ENCODE measurements at places on chromosomes 4 and X.

- no peak for DNase-seq
Measured at GRCh38 chr4:176149680-176150355, 45.6 kb downstream of the SPATA4 start.

DNA sequence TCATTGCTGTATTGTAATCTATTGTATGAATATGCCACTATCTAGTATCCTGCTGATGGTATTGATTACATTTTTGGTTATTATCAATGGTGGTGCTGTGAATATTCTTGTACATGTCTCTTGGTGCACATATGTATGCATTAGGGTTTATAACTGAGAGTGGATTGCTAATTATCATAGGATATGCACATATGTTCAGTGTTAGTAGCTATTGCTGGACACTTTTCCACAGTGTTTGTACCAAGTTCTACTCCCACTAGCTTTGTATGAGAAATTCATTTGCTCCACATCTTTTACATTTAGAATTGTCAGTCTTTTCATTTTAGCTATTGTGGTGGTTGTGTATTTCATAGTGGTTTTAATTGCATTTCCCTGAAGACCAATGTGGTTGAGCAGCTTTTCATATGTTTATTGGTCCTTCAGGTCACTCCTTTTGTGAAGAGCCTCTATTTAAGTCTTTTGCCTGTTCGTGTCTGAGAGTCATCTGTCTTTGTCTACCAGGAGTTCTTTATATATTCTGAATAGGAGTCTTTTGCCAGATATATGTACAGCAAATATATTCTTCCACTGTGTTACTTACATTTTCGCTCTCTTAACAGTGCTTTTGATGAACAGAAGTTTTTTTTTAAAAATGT, 87.1 kb downstream of the TBC1D19 start:
- no peak for DNase-seq

DNA sequence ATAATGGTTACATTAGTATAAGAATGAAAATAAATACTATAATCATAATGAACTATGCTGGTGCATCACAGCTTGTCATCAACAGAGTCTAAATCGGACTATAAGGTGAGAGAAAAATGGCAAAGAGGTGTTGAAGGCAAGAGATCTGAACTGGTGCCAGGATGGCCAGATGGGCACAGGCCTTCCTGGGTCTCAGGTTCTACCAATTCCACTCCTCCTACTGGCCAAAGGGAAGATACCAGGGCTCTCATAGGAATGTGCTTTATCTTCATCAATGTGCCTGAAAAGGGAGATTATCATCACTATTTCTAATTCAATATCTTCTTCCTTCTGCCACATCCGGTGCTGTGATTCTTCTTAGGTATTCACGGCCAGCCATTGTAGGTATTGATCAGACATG, 107.6 kb downstream of the GASK1B start:
- no peak for DNase-seq

- no peak for DNase-seq
Measured at GRCh38 chr4:12005471-12005870, 576.8 kb upstream of the HS3ST1 start.

DNA sequence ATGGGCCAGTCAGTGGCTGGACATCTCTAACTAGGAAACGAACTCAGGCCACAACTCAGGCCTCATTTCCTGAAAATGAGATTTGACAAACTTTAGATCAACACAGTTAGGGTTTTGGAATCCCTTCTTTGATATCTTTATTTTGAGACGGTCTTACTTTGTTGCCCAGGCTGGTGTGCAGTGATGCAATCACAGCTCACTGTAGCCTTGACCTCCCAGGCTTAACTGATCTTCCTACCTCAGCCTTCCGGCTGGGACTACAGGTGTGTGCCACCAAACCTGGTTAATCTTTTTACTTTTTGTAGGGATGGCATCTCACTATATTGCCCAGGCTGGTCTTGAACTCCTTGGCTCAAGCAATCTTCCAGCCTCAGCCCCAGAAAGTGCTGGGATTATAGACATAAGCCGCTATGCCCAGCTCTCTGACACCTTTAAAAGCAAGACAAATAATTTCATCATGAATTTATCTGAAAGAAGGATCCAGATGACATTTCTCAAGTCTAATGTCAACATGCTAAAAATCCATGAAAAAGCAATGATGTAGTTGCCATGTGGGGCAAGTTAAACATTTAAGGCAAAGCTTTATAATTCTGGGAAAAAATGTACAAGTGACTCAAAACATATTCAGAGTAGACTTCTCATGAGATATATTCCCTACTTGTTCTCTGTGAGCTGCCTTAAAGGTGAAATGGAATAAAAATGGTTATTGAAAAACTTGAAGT, 89.1 kb upstream of the CBR4 start:
- no peak for DNase-seq

DNA sequence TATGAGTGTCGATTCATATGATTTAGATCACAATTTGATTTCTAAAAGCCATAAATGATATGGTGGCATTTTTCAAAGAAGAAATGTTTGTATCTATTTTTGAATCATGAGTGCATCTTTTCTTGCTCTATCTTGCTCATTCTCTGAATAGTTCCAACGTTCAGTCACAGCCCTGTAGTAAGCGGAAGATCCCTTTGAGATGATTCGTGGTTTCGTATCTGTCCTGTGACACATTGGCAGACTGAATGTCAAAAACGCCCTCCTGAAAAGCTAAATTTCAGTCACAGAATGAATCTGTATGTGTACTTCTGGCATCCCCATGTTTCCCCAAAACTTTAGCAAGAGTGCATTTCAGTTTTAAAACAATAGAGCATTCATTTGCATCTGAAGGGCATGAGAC, 1066.9 kb upstream of the TENM3 start:
- DNase-seq: no peak

DNA sequence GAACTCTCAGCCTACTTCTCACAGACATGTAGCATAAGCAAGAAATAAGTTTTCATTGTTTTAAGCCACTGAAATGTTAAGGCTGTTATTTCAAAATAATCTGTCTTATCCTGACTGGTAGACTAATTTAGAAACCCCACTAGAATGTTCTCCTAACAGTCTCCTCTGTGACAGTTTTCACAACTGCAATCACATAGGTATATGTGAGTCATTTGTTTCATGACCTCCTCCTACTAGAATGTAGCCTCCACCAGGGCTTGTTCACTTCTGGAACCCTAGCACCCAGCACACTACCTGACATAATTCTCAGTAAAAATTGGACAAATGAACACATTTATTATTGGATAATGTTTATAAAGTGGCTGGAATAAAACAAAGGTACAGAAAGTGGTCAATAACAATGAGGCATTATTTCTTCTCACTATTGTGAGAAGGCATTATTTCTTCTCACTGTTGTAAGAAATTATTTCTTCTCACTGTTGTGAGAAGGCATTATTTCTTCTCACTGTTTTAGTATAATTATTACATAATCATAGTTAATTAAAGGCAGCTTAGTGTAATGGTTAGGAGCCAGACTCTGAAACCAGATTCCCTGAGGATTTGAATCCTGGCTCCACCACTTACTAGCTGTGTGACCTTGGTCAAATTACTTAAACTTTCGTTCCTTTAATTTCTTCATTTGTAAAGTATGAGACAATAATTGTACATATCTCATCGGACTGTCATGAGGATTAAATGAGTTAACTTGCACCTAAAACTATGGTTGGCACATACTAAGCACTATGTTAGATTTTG, 251.5 kb downstream of the RASL11B start:
- no peak for DNase-seq

- no peak for DNase-seq
Measured at GRCh38 chr4:96598465-96598864, 758.6 kb downstream of the PDHA2 start.

DNA sequence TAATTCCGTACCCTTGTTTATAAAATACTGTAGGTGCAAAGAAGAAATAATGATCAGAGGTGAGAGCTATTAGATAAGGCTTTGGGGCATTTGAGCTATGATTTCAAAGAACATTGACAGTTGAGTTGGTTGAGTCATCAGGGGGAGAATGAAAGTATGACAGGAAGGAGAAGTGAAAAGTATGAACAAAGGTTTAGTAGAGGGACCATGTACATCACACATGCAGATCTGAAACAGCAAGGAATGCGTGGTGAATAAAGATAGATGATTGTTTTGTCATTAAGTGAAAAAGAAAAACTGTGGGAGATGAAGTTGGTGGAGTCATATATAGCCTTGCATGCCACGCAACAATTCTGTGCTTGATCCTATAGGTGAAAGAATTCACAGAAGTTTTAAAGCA, 163.1 kb downstream of the ARAP2 start:
- no peak for DNase-seq

- DNase-seq: no peak
Measured at GRCh38 chr4:20297783-20298182, 46.1 kb downstream of the SLIT2 start.

DNA sequence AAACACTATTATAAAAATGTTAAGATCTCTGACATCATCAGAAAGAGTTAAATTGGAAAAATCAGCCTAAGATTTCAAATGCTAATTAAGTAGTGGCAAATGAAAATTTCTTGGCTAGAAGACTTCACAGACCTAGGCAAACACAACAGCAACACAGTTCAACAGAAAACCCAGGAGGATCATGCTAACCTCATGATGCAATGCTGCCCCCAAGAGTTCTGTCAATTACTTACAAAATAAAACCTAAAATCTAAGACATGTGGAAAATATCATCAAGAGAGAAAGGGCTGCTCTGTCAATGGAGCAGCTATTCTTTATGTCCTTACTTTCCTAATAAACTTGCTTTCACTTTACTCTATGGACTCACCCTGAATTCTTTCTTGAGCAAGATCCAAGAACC, 21.0 kb downstream of the S100G start:
- peak; percentile 5 for DNase-seq

GRCh38 chrX:68693481-68694434, 46.3 kb downstream of the STARD8 start:
- DNase-seq: no peak

DNA sequence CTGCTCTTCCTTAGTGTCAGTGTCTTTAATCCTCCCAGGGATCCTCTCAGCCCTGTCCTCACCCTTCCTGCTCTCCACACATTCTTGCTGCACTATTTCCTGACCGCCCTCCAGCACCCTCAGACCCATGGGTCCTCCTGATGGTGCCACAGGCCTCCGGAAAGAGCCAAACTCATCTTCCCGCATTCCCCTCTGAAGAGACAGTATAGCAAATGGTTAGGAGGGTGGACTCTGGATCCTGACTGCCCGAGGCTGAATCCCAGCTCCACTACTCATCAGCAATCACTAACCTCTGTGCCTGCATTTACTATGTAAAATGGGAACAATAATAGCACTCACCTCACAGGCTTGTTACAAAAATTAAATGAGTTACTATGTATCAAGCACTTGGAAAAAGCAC, 6.2 kb downstream of the SUV39H1 start:
- DNase-seq: no peak

- DNase-seq: no peak
Measured at GRCh38 chr4:24689212-24689611, 104.9 kb upstream of the DHX15 start.

DNA sequence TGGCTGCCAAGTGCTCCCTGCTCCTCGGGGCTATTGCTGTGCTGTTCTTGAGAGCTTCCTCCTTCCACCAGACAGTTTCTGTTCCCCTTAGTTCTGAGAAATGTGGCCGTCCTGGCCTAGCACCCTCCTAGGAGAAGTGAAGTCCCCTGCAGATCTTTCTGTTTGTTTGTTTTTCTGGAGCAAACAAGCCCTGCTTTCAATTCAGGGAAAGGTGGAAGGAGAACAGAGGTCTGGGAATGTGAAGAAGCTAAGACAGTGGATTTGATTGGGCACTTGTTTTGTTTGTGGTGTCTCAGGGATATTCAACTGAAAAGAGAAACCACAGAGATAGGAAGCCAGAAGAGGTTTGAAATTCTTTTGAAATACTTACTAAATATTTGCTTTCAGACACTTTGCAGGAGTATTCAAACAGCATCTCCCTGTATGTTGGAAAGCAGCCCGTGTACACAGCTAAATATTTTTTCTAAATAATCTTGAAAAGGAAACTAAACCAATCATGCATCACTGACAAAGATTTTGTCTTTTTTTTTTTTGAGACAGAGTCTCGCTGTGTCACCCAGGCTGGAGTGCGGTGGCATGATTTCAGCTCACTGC, 36.5 kb upstream of the PPM1K start:
- DNase-seq: no peak

DNA sequence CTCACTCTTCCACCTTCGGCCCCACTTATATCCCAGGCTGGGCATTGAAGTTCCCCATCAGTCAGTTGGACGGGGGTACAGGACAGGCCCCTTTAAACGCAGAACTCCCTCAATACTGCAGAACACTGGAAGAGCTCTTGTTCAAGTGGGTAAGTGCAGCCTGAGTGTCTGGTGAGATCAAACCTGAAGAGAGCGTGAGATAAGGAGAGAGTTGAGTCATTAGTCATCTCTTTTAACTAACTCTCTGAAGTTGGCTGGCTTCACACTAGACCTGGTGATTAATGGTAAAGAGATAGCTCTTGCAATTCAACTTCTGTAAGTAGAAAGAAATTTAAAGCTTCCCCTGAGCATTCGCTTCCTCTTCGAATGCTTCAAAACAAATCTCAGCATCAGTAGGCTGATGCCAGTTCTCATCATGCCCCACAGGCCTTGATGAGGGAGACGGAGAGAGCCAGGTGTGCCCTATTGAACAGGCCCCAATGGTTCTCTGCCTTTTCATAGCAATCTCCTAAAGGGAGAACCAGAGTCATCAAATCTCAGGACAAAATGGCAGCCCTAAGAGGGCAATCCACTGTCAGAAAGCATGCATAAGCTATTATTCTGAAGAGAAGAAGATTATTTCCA, 41.0 kb upstream of the JADE1 start:
- no peak for DNase-seq

- no peak for DNase-seq
Measured at GRCh38 chr4:48481581-48481980, 1.6 kb upstream of the SLC10A4 start.

DNA sequence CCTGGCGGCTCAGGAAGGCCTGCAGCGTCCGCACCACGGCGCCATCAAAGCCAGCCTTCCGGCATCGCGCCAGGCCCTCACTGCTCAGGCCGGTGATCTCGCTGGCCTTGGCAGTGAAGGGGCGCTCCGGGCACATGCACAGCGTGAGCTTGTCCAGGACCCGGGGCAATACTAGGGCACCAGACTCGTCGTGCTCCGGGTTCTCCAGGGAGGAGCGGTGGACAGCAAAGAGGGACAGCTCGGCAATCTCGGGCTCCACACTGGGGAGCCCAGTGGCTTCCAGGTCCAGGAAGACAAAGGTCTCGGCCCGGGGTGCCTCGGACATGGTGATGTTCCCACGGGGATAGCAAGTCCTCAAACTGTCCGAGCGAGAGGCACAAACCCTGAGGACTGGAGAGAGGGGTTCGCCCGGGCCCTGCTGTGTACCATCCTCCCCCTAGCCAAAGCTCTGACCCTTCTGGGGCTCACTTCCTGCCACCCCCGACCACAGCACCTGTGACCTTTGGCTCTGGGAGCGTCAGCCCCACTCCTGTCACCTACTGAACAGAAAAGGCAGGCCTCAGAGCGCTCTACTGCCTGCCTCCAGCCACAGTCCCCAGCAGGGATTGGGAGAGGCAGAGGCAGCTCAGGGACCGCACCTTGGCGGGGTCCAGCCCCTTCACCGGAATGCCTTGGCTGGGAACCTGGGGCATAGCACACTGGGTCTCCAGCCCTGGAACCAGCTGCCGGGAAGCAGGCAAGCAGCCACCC, 575 bp downstream of the TREX2 start:
- DNase-seq: no peak

Measured in activated CD4-positive, alpha-beta T cell treated with anti-CD3 and anti-CD28 coated beads, Interleukin-2, amount 50 U/mL, for 4 hours (primary cell).